ENCODE measurements at places on chromosomes 5 and 9. TPM values are rescaled to one million over a fixed set of nuclear protein-coding genes. Genes with fewer than 3 reads are reported as not detected.

The ADRB2 gene
- total RNA-seq, result 37.0 TPM

The NUTM2F gene
- total RNA-seq, result not detected

The MARCHF11 gene
- not detected for total RNA-seq

DNA sequence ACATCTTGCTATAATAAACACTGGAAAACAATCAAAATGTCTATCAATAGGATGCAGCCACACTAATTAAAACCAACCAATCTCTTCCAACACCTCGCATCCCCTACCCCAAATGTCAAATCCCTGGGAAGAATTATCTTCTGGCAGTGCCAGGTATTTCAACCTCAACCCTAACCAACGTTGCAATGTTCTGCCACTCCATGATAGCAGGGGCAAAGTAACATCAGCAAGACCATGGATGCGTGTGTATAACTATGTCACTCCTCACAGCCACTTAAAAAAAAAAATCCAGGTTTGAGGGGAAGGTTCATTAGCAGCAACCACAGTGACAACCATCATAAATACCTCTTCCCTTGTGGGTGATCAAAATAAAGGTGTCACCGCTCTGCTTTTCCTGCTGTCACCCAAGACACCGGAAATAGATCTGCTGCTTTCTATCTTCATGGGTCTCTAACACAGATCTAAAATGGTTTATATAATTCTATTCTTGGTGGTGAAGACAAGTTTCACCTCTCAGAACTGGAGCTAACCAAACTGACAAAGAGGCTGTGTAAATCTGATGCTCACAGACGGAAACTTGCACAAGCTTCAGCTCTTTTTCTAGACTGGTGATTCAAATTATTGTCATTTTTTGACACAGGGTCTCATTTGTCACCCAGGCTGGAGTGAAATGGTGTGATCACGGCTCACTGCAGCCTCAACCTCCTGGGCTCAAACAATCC lies 9.9 kb downstream of the HSPA9 start:
- H3K27ac ChIP-seq, result no peak overlapping the region
- DNase-seq, result no peak
- H3K27me3 ChIP-seq, result no peaks in the 10 kb centered on the region
- H3K4me3 ChIP-seq, result no peak overlapping the region
- H3K36me3 ChIP-seq, result peaks cover 78% of the 10 kb centered on the region

- no peaks in the 10 kb centered on the region for H3K27me3 ChIP-seq
- H3K27ac ChIP-seq, result no peak overlapping the region
- no peaks in the 10 kb centered on the region for H3K4me1 ChIP-seq
- H3K36me3 ChIP-seq, result no peaks in the 10 kb centered on the region
These were observed 476.6 kb upstream of the WWC1 start for GRCh38 chr5:167814828-167815227.

- H3K4me1 ChIP-seq, result no peaks in the 10 kb centered on the region
- H3K4me3 ChIP-seq, result no peak overlapping the region
- no peaks in the 10 kb centered on the region for H3K36me3 ChIP-seq
- no peak for DNase-seq
These were observed 33.3 kb upstream of the EPB41L4B start for GRCh38 chr9:109354190-109354589.

DNA sequence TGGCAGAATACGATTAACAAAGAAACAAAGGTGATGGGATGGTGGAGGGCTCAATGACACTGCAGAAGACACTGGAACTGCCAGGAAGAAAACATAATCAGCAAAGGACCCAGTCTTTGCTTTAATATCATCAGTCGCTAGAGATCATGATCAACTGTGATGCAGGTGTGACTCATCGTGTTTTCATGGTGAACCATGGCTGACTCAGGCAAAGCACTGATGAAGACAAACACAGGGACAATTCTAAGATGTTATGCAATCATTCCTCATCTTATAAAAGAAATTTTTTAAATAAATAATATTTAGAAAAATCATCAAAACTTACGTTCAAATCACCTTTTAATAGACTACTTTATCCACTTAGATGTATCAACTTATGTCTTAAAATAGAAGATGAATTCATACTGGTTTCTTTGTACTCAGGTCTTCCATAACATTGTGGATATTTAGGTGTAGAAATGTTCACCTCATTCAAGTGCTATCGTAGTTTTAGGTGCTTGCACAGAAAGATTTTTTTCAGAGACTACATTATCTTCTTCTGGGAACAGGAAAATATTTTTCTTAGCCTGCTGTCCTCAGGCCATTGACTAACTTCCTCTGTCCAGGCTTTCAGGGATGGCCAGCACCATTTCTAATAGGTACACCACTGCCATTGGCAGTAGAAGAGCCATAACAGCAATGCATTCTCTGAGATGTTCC lies 673.4 kb upstream of the MEF2C start:
- no peaks in the 10 kb centered on the region for H3K4me1 ChIP-seq
- no peaks in the 10 kb centered on the region for H3K27me3 ChIP-seq
- no peak overlapping the region for H3K27ac ChIP-seq
- no peak overlapping the region for H3K4me3 ChIP-seq
- H3K36me3 ChIP-seq, result no peaks in the 10 kb centered on the region
- DNase-seq, result no peak

Data from Karpas-422 (cell line).